Progenitor cell of endocrine pancreas (in vitro differentiated cells): ENCODE measurements at places on chromosomes 12 and 14. TPM values are rescaled to one million over a fixed set of nuclear protein-coding genes. Genes with fewer than 3 reads are reported as not detected.

Gene C14orf132
- 49.6 and 58.3 TPM in 2 replicates for total RNA-seq

DNA sequence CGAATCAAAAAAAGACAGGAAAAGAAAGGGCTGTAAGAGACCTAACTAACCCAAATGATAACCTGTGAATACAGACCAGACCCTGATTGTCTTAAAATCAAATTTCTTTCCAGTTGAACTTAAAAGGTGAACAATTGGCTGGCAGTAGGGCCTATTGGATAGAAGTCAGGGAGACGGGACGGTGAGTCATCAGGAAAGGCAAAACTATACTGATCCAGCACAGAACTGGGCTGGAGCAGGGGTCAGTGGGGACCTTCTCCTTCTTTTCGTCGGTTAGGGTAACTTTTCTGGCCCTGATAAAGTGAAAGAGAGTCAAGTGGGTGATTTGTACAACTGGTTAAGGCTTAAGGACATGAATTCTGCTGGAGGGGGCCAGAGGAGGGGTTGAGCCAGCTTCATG, 84.9 kb upstream of the OTX2 start:
- no peaks in the 10 kb centered on the region for H3K36me3 ChIP-seq
- H3K27me3 ChIP-seq = peaks cover 46% of the 10 kb centered on the region
- H3K4me3 ChIP-seq = no peak overlapping the region
- no peak for DNase-seq

DNA sequence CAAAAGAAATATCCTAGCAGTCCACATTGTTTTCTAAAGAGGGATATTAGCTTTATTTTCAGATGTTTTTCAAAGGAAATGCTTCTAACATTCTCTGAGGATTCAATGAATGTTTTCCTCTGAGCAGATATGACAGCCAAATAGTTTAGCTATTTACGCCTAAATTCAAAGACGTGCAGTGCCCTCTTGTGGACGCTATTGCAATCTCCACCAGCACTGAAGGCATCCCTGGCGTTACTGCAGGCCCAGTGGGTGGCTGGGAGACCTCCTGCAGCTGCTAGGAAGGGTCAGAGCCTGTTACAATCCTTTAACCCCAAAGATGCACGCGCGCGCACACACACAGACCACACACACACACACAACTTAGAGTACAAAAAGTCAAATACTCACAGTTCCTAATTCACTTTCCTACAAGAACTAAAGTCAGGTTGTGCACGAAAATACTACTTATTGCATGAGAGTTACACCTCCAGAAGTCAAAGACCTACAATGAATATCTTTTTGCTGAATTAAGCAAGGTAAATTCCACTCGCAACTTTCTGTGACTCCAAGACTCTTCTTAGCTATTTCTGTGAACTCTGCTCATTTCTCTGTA, 589.3 kb upstream of the TMEM132C start:
- no peaks in the 10 kb centered on the region for H3K4me1 ChIP-seq
- H3K27me3 ChIP-seq = peaks cover 4% of the 10 kb centered on the region
- no peak overlapping the region for H3K4me3 ChIP-seq
- no peaks in the 10 kb centered on the region for H3K36me3 ChIP-seq
- no peak overlapping the region for H3K27ac ChIP-seq
- DNase-seq = peak; percentile 60

DNA sequence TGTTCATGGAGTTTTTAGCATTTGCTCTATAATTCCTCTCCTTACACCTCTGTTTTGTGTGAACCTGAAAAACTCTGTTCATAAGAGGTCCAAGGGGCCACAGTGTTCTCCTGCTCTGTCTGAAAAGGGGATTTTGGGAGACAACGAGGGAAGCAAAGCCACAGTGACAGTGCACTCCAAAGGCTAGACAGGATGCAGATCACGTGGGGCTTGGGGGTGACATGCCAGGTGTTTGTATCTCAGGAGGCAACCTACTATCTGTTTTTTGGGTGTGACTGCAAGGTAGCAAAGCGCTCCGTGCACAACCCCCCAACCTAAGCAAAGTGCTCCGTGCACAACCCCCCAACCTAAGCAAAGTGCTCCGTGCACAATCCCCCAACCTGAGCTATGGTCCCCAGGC, 5.1 kb upstream of the CHD4 start:
- H3K27ac ChIP-seq = no peak overlapping the region
- peaks cover 24% of the 10 kb centered on the region for H3K4me1 ChIP-seq
- H3K27me3 ChIP-seq = no peaks in the 10 kb centered on the region
- no peak for DNase-seq
- H3K36me3 ChIP-seq = no peaks in the 10 kb centered on the region

GRCh38 chr12:112112409-112113133, 4.0 kb upstream of the NAA25 start:
- peaks cover 25% of the 10 kb centered on the region for H3K4me1 ChIP-seq
- H3K4me3 ChIP-seq = no peak overlapping the region
- H3K36me3 ChIP-seq = no peaks in the 10 kb centered on the region
- DNase-seq = no peak
